Diencephalon (tissue), 1 donor: ENCODE measurements at places on chromosomes 4 and X. TPM values are rescaled to one million over a fixed set of nuclear protein-coding genes. Genes with fewer than 3 reads are reported as not detected.

The P2RY4 gene
- total RNA-seq: not detected

The TRIM75 gene
- not detected for total RNA-seq

The RHOXF1 gene
- not detected for total RNA-seq

The FDCSP gene
- total RNA-seq: not detected

The ZAR1 gene
- total RNA-seq: 0.23 TPM

The NKX6-1 gene
- 1.4 TPM for total RNA-seq

The ZNF185 gene
- 3.7 TPM for total RNA-seq

The LNX1 gene
- total RNA-seq: 32.3 TPM

The UTP3 gene
- 18.0 TPM for total RNA-seq

The FATE1 gene
- total RNA-seq: not detected

The GIMD1 gene
- not detected for total RNA-seq

The GLOD5 gene
- not detected for total RNA-seq

The LAGE3 gene
- total RNA-seq: 16.1 TPM

The UGT2B17 gene
- not detected for total RNA-seq

The NXF2B gene
- 0.23 TPM for total RNA-seq

The ADH1B gene
- total RNA-seq: 0.23 TPM

The DUSP21 gene
- not detected for total RNA-seq
